ENCODE measurements at places on chromosomes 16 and 17. TPM values are rescaled to one million over a fixed set of nuclear protein-coding genes. Genes with fewer than 3 reads are reported as not detected.

PRDM7 gene
- total RNA-seq: not detected

TNFRSF17 gene
- total RNA-seq: 0.28 TPM

CSH1 gene
- not detected for total RNA-seq

GRCh38 chr17:21538615-21539014 lies 153.7 kb upstream of the KCNJ18 start:
- DNase-seq: no peak

DNA sequence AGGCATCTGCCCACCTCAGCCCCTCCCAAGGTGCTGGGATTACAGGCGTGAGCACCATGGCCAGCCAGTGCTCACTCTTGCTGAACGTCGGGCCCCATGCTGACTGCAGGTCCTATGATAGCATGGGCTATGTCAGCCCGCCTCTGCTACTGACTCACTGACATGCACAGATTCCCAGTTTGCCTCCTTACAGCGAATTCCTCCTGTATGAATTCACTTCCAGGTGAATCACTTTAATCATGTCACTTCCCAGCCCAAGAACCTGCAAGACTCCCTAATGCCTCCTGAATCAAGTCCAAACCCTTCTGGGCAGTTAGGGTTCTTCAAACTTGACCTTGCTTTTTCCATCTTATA lies 16.1 kb upstream of the UBTF start:
- DNase-seq: peak; percentile 41
